Stimulated activated CD4-positive, alpha-beta T cell treated with anti-CD3 and anti-CD28 coated beads, TNF-alpha, amount 100 ng/mL, for 48 hours (primary cell): ENCODE measurements at places on chromosomes 2 and 18.

- no peak for DNase-seq
These were observed 134.7 kb upstream of the EPAS1 start for GRCh38 chr2:46162329-46163097.

GRCh38 chr18:44671914-44672313, 8.8 kb upstream of the SETBP1 start:
- DNase-seq = no peak

- DNase-seq = no peak
These were observed 26.6 kb downstream of the LRP1B start for GRCh38 chr2:142104134-142104758.

- no peak for DNase-seq
These were observed 6.5 kb upstream of the FN1 start for GRCh38 chr2:215442401-215442787.

GRCh38 chr18:9885170-9886004, at the start of gene TXNDC2:
TSS of gene TXNDC2 (plus strand) at chr18:9885973. CDS start at chr18:9886681, 708 bp downstream.
- DNase-seq = no peak
